ENCODE measurements at places on chromosomes 11 and 22.

GRCh38 chr11:130386056-130386455, 42.4 kb downstream of the ADAMTS8 start:
- no peak for DNase-seq

DNA sequence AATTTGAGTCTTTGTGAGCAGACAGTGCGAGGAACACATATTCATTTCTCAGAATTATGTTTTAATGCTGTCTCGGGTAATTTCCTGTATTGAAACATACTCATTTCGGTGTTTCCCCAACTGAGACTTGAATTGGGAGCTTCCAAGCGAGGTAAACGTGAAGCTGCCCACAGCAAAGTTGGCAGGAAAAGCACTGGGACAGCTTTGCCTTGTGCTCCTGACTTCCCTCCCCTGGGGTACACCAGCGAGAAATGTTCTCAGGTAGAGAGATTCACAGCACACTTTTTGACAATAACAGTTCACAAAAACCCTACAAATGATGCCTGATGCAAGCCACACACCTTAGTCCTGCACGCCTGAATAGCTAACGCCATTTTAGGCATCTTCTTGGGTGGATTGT, 3.1 kb downstream of the HTR3B start:
- DNase-seq = no peak

DNA sequence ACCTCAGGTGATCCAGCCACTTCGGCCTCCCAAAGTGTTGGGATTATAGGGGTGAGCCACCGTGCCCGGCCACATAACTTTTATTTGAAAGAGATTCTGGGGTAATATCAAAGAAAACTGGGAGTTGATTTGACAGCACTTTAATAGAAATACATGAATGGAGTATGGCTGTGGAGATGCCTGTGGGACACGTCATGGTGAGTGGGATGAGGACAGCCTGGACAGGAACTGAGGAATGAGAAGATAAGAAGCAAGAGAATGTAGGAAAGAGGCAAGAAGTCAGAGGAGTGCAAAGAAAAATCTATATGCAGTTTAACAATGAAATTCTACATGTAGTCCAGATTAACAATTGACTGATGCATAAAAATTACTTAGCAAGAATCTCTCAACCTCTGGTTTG, 31.0 kb downstream of the SLC22A6 start:
- no peak for DNase-seq

DNA sequence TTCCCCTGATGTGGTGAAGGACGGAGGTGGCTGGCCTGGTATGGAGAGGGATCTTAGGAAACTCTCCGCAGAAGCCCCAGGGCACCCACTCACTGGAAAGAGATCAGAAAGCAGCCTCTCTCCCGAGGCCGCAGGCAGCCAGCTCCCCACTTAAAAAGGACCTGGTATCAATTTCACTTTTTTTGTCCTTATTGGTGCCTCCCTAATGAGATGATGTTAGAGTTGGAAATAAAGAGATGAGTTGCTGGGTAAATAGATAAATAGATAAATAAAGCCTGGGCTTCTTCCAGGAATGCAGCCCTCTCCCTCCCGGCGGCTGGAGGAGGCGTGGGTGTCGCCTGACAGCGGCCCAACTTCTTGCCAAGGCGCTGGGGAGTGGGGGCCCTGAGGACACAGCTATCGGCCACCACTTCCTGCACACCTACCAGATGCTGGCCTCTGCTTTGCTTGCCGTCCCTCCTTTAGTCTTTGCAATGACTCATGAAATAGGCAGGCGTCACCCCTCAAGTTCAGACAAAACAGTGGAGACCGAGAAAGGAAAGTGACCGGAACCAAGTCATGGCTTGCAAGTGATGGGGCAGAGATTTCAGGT, 42.9 kb downstream of the LINC01488 start:
- no peak for DNase-seq

- DNase-seq = no peak
Observed at GRCh38 chr11:33695051-33695566, 5.5 kb downstream of the C11orf91 start.

DNA sequence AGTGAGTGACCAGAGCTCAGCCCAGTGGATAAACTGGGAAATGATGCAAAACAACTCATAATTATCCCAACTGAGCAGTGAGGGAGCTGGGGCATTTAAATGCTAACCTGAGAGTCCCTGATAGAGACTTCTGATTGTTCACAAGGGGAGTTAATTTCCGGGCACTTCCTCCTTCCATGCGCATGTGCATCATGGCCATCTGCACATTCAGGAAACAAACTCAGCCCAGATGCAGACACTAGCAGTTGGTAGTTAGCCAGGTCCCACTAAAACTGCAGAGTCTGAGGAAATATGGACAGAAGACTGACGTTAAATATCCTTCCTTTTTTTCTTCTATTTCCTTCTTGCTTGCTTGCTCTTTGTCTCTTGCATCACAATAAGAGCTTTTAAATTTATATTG, 852.1 kb upstream of the LRRC4C start:
- DNase-seq = no peak

- DNase-seq = no peak
Observed at GRCh38 chr11:64786308-64786707, 8.0 kb upstream of the SF1 start.

- DNase-seq = no peak
Observed at GRCh38 chr11:128238521-128239265, 348.7 kb downstream of the ETS1 start.

DNA sequence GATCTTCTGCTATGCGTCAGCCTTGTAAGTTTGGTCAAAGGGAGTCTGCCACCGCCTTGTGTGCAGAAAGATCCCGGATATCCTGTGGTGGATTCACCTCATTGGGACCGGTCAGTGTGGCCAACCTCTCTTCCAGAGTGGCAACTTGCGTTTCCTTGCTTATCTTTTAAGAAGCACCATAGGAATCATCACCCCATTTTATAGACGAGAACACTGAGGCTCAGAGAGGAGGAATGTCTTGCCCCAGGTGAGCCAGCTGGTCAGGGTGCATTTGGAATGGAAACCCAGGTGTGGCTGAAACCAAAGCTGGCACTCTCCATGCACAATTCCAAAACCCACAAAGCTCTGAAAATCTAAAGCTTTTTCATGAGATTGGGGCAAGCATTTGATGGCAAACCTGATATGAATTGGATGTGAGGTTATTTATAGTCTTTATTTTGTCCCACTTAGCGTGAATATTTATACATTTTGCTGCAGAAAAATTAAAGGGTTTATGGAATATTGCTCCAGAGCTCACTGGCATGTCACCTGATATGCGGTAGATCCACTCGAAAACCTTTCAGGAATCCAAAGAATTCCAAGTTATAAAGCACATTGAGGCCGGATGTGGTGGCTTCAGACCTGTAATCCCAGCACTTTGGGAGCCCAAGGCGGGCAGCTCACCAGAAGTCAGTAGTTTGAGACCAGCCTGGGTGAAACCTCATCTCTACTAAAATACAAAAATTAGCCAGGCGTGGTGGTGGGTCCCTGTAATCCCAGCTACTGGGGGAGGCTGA, 12.1 kb upstream of the EIF3D start:
- no peak for DNase-seq

DNA sequence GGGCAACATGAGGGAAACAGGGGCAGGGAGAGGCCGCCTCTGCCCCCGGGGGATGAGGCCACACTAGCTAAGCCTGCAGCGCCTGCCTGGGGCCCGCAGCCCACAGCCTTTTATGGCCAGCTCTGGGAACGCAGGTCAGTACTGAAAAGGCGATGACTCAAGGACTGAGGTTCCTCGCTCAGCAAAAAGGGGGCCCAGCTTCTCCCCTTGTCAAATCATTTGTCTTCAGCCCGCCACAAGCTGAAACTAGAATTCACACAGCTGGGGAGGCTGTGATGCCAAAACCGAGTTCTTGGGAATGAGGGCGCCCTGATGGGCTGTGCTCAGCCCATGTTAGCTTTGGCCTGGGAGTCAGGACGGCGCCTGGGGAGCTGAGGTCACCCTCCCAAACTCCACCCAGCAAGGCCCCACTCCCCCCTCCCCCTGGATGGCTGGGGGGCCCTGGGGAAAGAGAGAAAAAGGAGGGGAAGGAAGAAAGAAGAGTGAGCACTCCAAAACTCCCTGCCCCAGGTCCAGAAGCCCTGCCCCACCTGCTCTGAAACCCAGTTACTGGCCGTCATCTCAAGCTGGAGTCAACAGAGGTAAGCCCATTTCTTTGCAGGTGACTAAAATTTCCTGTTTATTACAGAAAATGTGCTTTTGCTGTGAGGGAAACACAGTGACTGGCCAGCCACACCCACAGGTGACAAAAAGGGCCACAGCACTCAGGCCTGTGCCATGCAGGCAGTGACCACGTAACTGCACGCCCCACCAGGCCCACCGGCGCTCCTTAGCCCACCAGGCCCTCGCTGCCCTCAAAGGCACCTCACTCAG, 13.7 kb downstream of the EHD1 start:
- DNase-seq = no peak

- DNase-seq = no peak
Observed at GRCh38 chr11:69005183-69005630, 7.8 kb downstream of the MRGPRF start.

- no peak for DNase-seq
Observed at GRCh38 chr11:8070417-8071115, 10.4 kb upstream of the TUB start.

- DNase-seq = no peak
Observed at GRCh38 chr22:25172153-25172552, 27.5 kb upstream of the CRYBB3 start.

DNA sequence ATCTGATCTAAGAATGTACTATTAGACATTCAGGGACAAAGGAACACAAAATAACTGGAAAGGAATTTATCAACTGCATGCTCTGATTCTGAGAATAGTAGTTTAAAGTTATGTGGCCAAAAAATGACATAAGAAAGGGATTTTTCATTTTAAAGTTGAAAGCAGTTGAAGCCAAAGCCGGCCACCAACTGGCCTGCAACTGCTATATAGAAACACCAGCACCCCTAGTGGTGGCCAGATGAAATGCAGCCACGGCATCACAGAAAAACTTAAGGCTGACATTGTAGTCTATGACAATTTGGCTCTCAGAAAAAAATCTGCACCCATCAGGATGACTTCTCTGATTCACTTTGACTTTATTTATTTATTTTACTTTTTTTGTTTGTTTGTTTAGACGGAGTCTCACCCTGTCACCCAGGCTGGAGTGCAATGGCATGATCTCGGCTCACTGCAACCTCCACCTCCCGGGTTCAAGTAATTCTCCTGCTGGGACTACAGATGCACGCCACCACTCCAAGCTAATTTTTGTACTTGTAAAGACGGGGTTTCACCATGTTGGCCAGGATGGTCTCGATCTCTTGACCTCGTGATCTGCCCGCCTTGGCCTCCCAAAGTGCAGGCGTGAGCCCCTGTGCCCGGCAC, 59.2 kb downstream of the SLC35F2 start:
- DNase-seq = peak; percentile 16

DNA sequence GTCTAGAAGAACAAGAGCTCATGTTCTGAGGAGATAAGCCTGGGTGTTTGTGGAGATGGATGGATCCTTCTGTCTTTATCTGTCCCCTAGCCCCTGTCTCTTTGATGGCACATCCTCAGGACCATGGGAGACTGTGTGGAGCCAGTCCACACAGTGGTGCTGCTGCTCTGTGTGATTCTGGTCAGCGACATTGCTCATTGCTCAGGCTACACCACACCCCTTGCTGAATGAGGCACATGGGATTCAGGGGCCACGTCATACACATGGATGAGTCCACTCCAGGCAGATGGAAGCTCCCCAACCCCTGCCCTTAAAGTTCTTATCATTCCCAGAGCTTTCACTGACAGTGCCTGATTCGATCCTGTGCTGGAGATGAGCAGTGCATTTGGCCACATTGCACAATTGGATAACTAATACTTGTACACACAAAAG, 222.2 kb downstream of the NAV2 start:
- DNase-seq = no peak

DNA sequence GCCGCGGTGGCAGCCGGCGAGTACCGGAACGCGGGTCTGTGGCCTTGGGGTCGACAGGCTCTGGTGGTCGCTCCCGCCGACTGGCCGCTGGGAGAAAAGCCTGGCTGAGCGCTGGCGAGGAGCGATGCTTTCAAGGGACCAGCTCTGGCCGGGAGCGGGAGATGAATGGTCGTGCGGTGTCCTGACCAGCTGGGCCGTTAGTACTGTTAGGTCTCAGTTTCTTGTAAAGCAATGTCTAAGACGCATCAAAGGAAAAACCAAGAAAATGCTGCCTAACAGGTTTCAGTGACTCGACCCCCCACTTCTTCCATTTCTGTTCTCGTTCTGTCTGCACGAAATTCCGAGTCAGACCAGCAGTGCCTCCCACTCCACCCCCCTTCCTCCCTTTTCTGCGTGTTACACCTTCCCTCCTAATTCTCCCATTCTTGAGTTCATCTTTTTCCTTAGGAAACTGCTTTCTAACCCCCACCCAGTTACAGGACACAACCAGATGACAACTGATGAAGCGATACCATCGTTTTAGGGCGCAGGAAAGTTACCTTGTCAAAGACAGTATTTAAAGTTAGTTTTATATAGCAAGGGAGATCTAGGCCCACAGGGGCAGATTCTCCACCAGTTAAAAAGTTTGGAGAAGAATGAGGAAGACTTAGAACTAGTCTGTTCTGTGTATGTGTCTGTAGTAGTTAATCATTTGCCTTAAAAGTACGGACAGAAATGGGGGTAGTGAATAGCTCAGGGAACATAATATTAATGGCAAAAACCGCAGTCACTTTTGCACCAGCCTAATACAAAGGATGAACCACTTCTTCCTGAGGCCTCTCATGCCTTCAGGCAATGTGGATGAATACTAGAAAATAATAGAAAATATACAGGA, 1.0 kb downstream of the CUL5 start:
- DNase-seq = peak; percentile 3

- DNase-seq = no peak
Observed at GRCh38 chr11:61278001-61278470, 17.1 kb downstream of the VWCE start.

GRCh38 chr22:21940521-21940920, 12.1 kb downstream of the PPM1F start:
- no peak for DNase-seq

- DNase-seq = no peak
Observed at GRCh38 chr22:37431801-37432707, 4.8 kb upstream of the ELFN2 start.

DNA sequence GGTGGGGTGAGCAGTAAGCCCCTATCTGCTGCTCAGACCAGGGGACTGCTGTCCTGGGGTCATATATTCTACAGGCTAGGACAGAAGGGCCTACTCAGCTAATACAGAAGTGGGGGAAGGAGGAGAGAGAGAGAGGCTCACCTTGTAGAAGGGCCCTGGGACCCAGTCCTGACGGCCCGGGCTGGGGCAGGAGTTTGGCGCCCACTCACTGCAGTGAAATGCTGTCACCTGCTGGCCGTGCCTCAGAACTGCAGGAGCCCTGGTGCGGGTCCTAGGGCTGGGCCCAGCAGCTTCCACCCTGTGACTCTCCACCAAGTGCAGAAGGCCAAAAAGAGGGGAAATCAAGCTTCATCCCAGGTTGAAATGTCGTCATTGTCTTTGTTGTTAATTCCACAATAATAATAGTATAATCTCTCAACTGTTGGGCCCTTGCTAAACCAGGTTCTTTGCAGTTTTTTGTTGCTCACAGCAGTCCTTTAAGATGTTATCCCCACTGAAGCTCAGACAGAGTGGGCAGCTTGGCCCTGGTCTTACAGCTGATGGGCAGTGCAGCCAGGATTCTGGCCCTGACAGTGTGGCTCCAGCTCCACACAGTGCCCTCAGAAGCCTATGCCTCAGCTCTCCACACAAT, 29.6 kb downstream of the TRIM29 start:
- no peak for DNase-seq

Data from stimulated activated CD4-positive, alpha-beta T cell treated with anti-CD3 and anti-CD28 coated beads, TNF-alpha, amount 100 ng/mL, for 1 hour (primary cell).